Renal cortex interstitium (tissue), 15 donors: ENCODE measurements at places on chromosomes 4 and X. TPM values are rescaled to one million over a fixed set of nuclear protein-coding genes. Genes with fewer than 3 reads are reported as not detected.

Gene FHDC1
- polyA plus RNA-seq: 4.4 TPM

Gene EREG
- polyA plus RNA-seq: 0.09 TPM

Gene MAP7D2
- polyA plus RNA-seq: 4.3 TPM

Gene MTMR8
- 2.2 TPM for polyA plus RNA-seq

Gene BEX2
- polyA plus RNA-seq: 88.9 TPM

Gene HPGDS
- 4.0 TPM for polyA plus RNA-seq

Gene ARMCX2
- 109 TPM for polyA plus RNA-seq

Gene FAAH2
- polyA plus RNA-seq: 10.2 TPM

Gene CTAG1B
- polyA plus RNA-seq: not detected

Gene HELT
- not detected for polyA plus RNA-seq

Gene MAMLD1
- polyA plus RNA-seq: 6.8 TPM

Gene FGF16
- not detected for polyA plus RNA-seq

Gene AWAT1
- not detected for polyA plus RNA-seq

Gene KDR
- 59.4 TPM for polyA plus RNA-seq

Gene NCAPG
- 39.8 TPM for polyA plus RNA-seq

Gene CXCL11
- 0.51 TPM for polyA plus RNA-seq

Gene VSIG1
- 0.59 TPM for polyA plus RNA-seq

Gene ART3
- polyA plus RNA-seq: 0.49 TPM

Gene ASB5
- 0.59 TPM for polyA plus RNA-seq

Gene GPR173
- 15.6 TPM for polyA plus RNA-seq

Gene DOK7
- polyA plus RNA-seq: 3.7 TPM

Gene TEX13C
- polyA plus RNA-seq: not detected

Gene ODAM
- polyA plus RNA-seq: 1.2 TPM
